ENCODE measurements at places on chromosomes 2 and 18.

GRCh38 chr2:134469516-134470115, 215.7 kb downstream of the MGAT5 start:
- no peak for DNase-seq

- peak; percentile 44 for DNase-seq
These were observed 368.7 kb downstream of the ZNF516 start for GRCh38 chr18:76126327-76126726.

GRCh38 chr18:74499633-74500032, 3.5 kb downstream of the CNDP2 start:
- peak; percentile 57 for DNase-seq

GRCh38 chr18:5542515-5543035, 1.2 kb downstream of the EPB41L3 start:
- peak; percentile 36 for DNase-seq

DNA sequence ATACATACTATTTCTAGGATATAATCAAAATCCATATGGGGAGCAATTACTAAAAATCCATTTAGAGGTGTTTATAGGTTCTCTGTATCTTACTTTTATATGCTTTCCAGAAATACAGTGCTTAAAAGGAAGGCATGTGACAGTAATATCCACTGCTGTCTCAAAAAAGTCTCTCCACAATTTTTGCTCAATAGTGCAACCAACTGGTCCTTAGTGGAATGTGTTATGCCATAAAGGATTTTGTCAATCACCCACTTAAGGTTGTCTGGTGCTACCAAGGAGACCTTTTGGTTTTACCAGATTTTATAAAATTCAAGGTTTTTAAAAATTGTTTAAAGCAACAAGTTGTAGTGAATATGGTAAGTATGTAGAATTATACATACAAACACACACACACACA, 328.5 kb upstream of the DSEL start:
- DNase-seq: no peak

GRCh38 chr2:127425540-127426490, 7.6 kb downstream of the PROC start:
- DNase-seq: no peak

DNA sequence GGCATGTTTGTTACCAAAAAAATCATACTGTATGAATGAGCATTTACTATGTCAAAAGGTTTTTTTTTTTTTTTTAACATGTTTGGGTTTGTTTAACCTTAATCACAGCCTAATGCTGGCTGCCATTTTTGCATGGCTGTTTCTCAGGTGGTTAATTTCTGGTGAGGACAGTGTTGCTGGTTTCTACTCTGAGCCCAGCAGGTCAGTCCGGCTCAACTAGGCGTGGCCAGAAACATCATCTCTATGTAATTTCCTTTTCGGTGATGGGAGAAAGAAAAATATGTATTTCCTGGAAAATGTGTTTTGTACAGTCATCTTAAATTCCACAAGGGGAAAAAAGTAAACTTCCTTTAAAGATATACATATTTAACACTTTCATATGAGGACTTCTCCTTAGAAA, 24.9 kb upstream of the BZW1 start:
- no peak for DNase-seq

GRCh38 chr2:212037062-212037461, 501.5 kb downstream of the ERBB4 start:
- no peak for DNase-seq

- no peak for DNase-seq
These were observed 46.2 kb downstream of the CAB39 start for GRCh38 chr2:230758566-230759480.

DNA sequence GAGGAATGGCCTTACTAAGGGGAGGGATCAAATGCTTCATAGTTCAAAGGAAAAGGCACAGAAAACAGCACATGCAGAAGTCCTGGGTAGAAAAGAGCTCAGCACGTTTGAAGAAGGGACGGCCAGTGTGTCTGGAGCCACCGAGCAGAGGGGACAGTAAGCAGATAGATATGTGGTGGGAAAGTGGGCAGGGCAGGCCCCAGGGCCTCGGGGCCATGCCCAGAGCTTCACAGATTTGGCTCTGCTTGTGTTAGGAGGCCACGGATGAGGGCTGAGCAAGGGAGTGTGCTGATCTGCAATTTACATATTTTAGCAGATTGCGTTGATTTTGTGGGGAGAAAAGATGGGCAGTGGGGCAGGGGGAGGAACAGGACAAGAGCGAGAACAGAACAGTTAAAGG, 343.1 kb downstream of the LPIN1 start:
- DNase-seq: no peak
